ENCODE measurements at places on chromosomes 1 and 21.

DNA sequence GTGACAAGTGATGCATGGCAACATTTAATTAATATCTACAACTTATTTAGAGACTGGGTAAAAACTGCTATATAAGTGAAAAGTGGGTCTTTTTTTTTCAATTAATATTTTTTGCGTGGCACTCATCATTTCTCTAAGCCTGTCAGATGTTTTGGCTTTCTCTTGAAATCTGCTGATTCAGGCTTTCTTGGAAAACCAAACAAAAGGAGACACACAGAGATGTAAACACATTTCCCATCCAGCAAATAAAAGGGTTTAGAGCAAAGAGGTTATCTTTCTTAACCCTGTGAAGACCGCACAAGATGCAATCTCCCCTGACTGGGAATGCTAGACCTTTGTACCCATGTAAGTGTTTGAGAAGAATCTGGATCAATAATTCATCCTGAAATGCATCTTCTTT lies 48.7 kb upstream of the PLXNA2 start:
- no peak for DNase-seq

GRCh38 chr1:199522936-199523335 lies 504.6 kb upstream of the NR5A2 start:
- no peak for DNase-seq

DNA sequence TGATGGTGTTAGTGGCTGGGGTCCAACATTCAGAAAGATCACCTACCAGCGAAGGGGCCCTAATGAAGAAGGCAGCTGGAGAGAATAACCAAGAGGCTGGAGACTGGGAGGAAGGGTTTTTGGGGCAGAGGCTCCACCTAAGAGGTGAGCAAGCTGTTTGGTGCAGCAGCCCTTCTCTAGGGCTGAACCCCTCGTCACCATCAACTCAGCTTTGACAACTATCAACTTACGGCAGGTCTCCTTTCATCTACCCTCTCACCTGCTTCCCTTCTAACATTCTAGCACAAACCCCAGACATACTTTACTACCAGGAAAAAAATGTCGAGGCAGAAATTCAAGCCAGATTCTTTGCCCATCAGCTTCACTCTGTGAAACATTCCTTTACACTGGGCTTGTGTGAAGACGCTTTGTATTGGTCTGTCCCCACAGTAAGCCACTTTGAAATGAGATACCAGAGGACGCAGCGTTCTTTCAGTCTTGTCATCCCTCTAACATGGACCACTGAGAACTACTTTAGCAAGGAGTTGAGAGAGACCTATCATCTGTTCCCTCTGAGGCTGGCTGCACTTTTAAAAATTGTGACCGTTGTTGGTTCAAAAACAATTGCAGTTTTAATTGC lies 84.6 kb downstream of the RAVER2 start:
- DNase-seq, result no peak

DNA sequence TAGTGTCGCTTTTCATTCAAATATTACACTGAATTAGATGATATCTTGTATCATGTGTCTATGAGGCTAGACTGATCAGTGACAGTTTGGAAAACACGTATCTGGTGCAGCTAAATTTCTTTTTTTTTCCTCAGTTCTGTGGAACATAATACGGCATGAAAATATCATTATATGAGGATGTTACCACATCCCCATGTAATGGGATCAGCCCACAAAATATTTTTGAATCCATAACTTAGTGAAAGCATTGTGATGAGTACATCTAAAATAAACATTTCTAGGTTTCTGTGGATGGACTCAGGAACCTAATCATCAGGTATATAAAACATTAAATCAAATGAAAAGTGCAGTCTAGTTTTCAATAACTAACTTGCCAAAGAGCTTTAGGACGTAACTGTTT lies 356.3 kb downstream of the USP25 start:
- no peak for DNase-seq

- no peak for DNase-seq
Measured at GRCh38 chr1:180786624-180787023, 126.1 kb upstream of the KIAA1614 start.

DNA sequence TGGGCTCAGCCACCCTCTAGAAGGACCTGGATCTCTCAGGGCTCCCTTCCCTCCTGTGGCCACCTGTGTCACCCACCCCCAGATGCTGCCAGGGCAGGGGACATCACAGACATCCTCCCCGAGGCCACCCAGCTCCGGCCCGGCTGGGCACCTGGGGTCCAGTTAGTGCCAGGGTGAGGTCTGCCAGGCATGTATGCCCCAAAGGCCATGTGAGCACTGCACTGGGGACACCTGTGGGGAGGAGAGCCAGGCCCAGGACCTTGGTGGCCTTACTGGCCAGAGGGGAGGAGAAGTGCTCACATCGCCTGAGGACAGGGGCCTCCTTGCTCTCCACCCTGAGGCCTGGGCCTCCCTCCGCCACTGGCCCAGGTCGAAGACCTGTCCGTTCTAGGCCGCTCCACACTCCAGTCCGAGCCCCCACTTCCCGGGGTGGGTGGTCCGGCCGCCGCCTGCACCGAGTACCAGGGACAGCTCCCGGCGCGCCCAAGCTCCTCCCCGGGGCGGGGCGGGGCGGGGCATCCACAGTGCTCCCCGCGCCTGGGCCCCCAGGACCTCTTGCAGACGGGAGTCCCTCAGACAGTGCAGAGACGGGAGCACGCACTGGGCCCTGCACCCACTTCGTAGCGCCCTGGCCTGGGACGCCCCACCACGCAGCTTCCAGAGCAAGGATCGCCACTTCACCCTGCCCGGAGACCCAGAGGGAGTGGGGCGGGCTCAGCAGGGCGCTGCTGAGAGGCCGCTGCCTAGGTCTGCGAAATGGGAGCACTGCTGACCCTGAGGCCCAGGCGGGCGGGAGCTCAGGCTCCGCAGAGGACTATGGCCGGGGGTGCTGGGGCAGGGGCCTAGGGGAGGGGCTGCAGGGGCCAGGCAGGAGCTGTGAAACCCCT lies 34.3 kb upstream of the CCDC27 start:
- no peak for DNase-seq

GRCh38 chr21:38181096-38181495 lies 75.7 kb upstream of the KCNJ15 start:
- no peak for DNase-seq

GRCh38 chr1:27561124-27561899 lies 42.6 kb downstream of the AHDC1 start:
- no peak for DNase-seq

DNA sequence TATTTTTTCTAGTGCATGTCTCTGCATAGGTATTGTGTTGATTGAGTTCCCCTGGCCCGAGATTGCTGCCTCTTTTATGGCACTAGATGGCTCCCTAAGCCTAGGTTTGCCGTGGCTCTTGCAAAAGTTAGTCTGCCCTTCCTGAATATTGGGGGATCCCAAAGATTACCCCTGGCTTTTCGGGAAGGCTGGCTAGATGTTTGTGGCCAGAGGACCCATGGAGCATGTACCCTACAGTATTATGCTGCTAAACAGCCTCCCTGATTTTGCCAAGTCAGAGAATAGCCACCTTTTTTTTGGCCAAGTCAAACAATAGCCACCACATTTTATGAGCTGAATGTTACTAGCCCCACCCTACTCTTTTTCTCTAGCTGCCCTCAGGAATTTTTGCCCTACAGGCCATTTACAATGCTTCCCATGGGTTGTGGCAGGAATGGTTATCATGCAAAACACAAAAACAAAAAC lies 343.2 kb downstream of the OLFM3 start:
- no peak for DNase-seq

DNA sequence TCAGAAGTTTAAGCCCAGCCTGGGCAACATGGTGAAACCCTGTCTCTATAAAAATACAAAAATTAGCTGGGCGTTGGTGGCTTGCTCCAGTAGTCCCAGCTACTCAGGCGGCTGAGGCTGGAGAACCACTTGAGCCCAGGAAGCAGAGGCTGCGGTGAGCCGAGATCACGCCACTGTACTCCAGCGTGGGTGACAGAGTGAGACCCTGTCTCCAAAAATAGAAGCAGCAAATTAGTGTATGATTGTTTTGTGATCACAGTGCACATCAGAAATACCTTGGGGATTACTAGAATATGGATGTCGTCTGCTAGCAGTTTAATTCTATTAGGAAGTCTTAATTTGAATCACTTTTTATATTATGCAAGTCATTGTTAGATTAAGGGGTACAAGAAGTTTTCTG lies 59.0 kb downstream of the ZBTB17 start:
- no peak for DNase-seq

GRCh38 chr1:89821322-89822108 lies 683 bp downstream of the LRRC8D start:
- DNase-seq, result peak; percentile 56

DNA sequence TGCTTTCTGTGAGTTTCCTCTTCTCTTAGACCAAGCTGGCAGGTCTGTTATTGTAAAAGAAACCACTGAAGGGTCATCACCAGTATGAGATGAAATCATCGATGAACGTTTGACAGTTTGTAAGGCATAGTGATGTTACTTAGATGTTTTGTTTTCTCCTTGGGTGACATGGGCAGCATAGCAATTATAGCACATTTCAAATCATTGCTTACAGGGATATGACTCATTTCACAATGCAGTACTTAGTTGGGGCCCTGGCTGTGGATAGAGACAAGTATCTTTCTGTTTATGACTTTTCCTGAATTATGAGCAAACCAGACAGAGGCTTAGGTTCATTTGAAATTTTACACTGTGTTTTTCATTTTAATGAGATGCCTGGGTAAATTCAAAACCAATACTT lies 313.0 kb downstream of the RWDD3 start:
- no peak for DNase-seq

DNA sequence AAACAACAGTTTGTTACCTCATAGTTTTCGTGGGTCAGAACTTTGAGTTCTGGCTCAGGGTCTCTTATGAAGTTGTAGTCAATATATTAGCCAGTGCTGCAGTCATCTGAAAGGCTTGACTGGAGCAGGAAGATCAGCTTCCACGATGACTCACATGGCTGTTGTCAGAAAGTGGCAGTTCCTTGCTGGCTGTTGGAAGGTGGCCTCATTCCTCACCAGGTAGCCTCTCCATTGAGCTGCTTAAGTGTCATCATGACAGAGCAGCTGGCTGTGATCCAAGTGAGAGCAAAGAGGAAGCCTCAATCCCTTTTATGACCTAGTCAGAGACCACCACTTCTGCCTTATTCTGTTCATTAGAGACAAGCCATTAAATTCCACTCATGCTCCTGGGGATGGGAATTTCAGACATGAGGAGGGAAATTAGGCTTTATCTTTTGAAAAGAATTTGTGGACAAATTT lies 5.6 kb downstream of the OSBPL9 start:
- DNase-seq, result no peak

Measured in effector memory CD8-positive, alpha-beta T cell (primary cell).